Stimulated activated CD8-positive, alpha-beta memory T cell treated with anti-CD3 and anti-CD28 coated beads, Interleukin-4, amount 100 ng/mL, for 4 hours (primary cell): ENCODE measurements at places on chromosomes 16 and 17.

- DNase-seq, result no peak
These were observed 14.0 kb upstream of the PVALEF start for GRCh38 chr17:81151278-81151677.

DNA sequence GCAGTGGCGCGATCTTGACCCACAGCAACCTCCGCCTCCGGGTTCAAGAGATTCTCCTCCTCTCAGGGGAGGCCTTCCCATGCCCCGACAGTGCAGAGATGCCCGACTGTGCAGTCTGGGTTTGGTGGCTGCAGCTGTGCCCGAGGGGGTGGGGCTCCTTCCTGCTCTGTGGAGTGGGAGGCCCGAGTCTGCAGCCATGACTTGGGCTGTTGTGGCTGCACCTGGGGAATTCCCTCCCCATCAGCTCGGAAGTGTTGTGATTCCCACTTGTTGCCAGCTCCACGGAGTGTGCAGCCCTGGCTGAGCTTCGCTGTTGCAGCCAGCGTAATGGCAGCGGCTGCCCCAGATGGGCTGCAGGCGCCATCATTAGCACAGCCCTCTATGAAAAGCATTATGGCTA is 66.4 kb upstream of the SMIM36 start:
- no peak for DNase-seq

GRCh38 chr16:8963010-8963820 is 491 bp downstream of the USP7 start:
- no peak for DNase-seq

DNA sequence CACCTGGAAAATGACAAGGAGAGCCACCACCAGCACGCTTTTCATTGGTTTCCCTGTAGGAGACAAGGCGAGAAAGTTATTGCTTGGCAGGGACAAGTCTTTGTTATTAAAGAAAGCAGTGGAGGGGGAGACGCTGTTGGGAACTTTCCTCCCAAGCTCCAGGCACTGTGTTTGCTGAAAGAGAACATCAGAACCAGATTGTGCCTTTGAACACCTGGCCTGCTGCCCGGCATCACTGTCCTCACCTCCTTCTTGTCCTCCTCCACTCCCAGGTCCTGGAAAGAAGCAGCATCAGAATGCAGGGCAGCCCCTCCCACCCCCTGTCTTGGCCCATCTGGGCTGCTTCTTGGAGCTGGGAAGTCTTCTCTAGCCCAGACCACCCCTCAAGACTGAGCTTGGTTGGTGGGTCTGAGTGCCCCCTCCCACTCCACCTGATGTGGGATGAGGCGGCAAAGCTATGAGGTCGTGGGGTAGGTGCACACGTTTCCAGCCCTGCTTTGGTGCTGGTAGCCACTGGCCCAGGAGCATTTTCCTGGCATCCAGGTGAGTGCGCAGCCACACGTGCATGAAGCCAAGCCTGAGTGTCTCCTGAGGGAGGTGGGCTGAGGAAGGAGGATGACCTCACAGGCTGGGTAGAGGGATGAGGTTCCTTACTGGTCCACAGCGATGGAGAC is 6.2 kb downstream of the CCR7 start:
- no peak for DNase-seq

GRCh38 chr16:50467943-50468748 is 80.0 kb upstream of the NKD1 start:
- DNase-seq, result no peak

DNA sequence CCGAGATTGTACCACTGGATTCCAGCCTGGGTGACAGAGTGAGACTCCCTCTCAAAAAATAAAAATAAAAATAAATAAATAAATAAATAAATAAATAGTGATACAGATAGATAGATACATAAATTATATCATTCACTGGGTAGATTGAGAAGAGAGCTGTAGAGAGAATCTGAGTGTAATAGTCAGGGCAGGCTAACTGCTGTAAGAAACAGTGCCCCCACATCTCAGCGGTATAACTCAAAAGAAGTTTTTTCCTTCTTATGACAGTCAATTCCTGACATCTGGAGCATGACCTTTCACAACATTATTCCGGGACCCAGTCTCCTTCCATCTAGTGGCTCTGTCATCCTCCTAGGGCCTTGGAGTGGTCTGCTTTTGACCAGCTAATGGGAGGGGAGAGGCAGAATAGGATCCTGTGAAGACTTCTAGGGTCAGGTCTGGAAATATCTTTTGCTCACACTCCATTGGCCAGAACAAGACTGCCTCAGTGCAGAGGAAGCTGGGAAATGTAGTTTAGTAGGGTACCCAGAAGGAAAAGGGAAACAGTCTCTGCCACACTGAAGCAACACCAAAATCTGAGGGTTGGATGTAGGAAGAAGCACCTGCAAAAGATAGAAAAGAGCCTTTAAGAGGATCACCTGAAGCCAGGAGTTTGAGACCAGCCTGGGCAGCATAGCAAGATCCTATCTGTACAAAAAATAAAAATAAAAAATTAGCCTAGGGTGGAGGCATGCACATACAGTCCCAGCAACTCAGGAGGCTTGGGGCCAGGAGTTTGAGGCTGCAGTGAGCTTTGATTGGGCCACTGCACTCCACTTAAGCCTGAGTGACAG is 3.0 kb upstream of the QPRT start:
- no peak for DNase-seq

- no peak for DNase-seq
These were observed 5.3 kb downstream of the DOC2A start for GRCh38 chr16:30005341-30006094.

DNA sequence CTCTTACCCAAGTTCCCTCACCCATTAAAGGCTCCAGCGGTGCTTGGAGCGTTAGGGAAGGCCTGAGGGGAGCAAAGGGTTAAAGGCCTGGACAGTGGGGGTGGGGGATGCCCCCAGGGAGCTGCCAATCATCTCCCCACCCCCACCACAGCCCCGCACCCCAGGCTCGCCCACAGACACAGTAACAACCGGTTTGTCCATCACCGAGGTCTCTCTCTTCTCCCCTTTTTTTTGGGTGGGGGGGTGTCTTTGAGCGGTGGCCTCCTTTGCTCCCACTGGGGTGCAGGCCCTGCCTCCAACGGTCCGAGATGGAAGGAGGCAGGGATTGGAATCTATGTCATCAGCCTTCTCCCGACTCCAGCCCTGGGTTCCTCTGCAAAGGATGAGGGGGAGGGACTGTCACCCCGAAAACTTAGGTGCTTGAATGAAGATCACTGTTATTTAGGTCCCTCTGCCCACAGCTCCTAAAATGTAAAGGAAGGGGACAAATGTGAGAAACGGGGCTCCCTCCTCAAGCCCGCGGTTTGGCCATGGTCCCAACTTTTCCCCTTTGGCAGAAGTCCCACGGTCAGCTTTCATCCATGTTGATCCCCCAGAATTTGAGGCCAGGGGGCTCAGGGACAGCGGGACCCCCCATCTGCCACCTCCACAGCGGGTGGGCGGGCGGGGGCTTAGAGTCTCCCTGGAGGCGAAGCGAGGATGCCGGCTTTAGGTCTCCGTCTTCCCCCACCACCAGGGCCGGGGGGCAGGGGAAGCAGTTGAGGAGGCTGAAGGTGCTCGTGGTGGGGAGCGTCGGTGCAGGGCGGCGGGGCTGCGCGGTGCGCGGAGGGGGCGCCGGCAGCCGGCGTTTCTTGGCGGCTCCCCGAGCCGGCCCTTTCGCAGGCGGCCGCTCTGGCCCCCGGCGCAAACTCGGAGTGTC is 1.7 kb downstream of the EPOP start:
- DNase-seq, result no peak
